H4 (cell line): ENCODE measurements at places on chromosomes 4 and X. TPM values are rescaled to one million over a fixed set of nuclear protein-coding genes. Genes with fewer than 3 reads are reported as not detected.

DNA sequence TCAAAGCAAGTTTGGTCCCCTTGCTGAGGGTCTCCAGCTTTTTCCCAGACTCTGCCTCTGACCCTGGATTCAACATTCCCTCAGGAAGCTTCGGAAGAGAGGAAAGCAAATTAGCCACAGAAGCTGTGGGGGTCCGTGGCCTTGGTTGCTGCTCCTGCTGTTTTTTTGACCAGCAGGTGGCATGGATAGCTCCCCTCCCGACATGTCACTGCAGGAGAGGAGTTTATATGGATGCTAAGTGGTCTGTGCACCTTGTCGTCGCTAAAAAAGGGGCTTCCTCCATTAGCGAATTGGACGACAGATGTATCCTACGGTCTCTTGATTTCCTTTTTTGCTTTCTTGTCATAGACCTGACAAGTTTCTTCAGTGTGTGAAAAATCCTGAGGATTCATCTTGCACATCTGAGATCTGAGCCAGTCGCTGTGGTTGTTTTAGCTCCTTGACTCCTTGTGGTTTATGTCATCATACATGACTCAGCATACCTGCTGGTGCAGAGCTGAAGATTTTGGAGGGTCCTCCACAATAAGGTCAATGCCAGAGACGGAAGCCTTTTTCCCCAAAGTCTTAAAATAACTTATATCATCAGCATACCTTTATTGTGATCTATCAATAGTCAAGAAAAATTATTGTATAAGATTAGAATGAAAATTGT, 70.2 kb downstream of the CD38 start:
- DNase-seq, result peak; percentile 29

GRCh38 chr4:66681962-66682361, 863.3 kb downstream of the CENPC start:
- DNase-seq, result peak; percentile 59

Gene CTSO
- total RNA-seq, result 8.1 and 9.6 TPM in 2 replicates

Gene MTCP1
- 4.1 and 4.5 TPM in 2 replicates for total RNA-seq

- DNase-seq, result peak; percentile 76
These were observed 651 bp downstream of the UCHL1 start for GRCh38 chr4:41257257-41257901.

GRCh38 chrX:40736170-40736505, 796 bp upstream of the MED14 start:
- no peak for DNase-seq

Gene STK32B
- 13.2 and 16.8 TPM in 2 replicates for total RNA-seq

Gene YIPF7
- total RNA-seq, result 0.92 TPM in 1 of 2 replicates, not detected in the other

Gene MAGEA9
- total RNA-seq, result not detected in 2 replicates

Gene PNMA3
- 0.08 and 0.86 TPM in 2 replicates for total RNA-seq

- DNase-seq, result no peak
These were observed 8.1 kb upstream of the ATP6AP1 start for GRCh38 chrX:154420402-154420756.

GRCh38 chr4:141356963-141357335, 136.3 kb downstream of the ZNF330 start:
- DNase-seq, result no peak

Gene CSAG3
- total RNA-seq, result 3.2 and 3.3 TPM in 2 replicates

DNA sequence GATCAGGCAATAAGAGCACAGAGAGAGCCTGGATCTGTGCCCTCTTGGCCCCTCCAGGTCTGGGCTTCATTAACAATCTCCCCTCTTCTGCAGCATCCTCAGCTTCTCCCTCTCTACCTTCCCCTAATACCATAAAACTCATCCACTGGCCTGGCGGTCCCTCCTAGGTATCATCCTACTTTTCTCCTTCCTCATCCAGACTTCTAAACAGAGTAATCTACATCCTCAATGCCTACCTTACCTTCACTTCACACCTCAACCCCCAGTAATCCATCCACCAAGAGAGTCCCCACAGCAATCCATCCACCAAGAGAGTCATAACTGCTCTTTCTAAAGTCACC, 17.0 kb downstream of the FGFBP1 start:
- no peak for DNase-seq
